ENCODE measurements at places on chromosomes 1 and 21.

GRCh38 chr1:203672346-203672745 is 45.7 kb downstream of the ATP2B4 start:
- DNase-seq: no peak

DNA sequence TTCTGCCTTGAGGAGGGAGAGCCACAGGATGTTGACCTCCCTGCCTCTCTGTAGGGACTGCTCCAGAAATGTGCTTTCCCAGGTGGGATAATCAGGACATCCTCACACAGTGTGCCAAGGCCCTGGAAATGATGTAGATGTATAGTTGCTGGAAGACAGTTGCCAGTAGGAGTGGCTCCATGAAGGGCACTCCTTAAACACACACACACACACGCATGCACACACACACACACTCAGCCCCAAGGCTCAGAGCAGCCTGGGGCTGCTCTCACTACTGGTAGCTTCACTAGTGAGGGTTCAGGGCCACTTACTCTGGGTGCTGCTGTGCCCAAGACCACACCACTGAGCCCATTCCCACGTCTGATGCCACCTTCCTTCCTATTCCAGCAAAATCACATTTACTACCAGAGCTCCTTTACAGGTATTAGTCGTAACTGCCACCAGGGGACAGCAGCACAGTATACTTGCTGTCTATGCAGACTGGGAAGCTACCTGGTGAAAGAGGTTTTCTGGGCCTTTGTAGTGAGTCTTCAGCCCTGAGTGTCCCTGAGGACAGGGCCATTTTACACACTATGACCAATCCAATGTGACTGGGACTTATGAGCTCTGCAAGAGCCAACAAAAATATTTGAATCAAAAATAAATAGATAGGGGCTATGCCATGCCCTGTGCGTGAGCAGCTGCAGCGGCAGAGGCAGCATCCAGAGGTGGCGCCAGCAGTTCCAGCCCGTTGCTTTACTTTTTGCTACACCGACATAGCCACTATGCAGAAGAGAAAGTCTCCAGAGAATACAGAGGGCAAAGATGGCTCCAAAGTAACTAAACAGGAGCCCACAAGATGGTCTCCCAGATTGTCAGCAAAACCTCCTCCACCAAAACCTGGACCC is 15.0 kb downstream of the CRNN start:
- no peak for DNase-seq

DNA sequence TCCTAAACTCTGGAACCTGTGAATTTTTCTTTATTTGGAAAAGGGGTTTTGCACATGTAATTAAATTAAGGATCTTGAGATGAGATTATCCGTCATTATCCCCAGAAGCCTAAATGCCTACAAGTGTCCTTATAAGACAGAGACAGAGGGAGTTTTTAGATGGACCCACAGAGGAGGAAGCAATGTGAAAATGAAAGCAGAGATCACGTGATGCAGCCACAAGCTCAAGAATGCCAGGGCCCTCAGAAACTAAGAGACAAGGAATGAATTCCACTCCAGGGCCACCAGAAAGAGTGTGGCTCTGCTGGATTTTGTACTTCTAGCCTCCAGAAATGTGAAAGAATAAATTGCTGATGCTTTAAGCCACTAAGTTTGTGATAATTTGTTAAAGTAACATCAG is 183.6 kb upstream of the UBE2U start:
- no peak for DNase-seq

DNA sequence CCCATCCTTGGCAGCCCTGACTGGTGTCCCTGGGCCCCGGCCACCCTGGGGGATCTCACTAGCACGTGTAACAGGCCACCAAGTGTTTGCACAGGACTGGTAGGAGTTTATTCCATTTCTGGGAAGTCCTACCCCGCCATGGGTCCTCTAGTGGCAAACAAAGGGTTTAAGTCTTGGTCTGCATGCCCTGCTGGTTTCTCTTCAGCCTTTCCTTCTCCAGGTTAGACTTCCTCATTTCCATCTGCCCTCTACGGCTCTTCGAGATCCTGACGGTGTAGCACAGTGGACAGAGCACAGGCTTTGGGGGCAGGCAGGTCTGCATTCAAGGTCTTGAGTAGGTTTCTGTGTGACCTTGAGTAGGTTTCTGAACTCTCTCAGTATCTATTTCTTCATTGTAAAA is 2.8 kb downstream of the AGTRAP start:
- no peak for DNase-seq

- DNase-seq: no peak
Measured at GRCh38 chr1:244010191-244010590, 40.9 kb upstream of the ZBTB18 start.

GRCh38 chr21:43603233-43603626 is 56.1 kb downstream of the HSF2BP start:
- DNase-seq: no peak

- no peak for DNase-seq
Measured at GRCh38 chr1:16321176-16321867, 31.0 kb downstream of the FBXO42 start.

- no peak for DNase-seq
Measured at GRCh38 chr1:115679141-115679611, 37.4 kb downstream of the VANGL1 start.

- DNase-seq: no peak
Measured at GRCh38 chr1:115647507-115647906, 5.7 kb downstream of the VANGL1 start.
